Stimulated activated CD4-positive, alpha-beta T cell treated with anti-CD3 and anti-CD28 coated beads, Interleukin-4, amount 100 ng/mL, for 1 hour (primary cell): ENCODE measurements at places on chromosomes 1 and 21.

GRCh38 chr1:210246447-210246846 lies 13.9 kb downstream of the SERTAD4 start:
- no peak for DNase-seq

DNA sequence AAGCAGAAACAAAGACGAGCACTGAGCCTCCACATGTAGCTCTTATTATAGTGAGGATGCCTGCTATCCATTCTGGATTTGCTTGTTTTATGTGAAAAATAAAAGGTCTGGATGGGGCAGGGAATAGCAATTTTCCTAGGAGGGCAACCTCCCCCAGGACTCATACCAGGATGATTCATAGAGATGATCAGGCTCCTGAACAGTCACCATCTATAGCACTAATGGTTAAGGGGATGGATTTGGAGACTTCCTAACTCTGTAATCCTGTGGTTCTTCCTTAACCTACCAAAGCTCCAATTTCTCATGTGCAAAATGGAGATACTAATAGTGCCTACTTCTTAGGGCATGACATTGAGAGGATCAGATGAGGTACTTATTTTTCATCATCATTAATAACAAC lies 34.5 kb upstream of the CD58 start:
- no peak for DNase-seq

DNA sequence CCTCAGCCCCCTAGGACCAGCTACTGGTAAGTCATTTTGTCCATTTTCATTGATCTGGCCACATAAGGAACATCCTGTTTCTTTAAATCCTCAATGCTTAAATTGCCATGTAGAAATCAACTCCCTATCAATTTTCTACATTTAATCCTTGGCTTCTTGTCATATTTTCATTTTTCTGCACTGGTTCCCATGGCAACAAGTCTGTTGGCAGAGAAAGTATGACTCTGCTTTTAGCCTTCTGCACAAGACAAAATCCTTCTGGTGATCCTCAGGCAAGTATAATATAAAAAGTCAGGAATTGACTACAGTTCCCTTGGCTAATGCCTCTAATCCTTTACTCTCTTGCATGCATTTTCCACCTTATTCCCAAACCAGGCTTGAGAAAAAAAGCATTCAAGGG lies 65.0 kb downstream of the LRRC40 start:
- no peak for DNase-seq

GRCh38 chr21:39518847-39519210 lies 67.1 kb downstream of the SH3BGR start:
- DNase-seq, result no peak

- DNase-seq, result no peak
Measured at GRCh38 chr21:33771976-33772375, 129.7 kb downstream of the ITSN1 start.

DNA sequence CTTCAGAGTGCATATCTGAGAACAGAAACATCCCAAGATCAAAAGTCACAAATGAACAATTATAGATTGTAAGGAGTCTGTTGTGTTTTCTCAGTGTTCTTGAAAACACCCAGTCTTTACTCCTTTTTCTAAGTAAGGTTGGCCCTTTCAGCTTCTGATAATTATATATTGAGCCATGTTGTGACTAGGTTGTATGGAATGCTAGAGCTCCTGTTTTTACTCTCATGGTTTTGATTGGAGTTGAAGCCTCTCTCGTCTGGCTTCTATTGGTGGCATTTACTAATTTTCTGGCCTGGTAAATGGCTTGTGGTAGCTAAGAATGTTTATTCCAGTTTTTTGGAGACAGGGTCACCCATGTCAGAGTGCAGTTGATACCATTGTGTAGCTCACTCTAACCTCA lies 84.7 kb downstream of the NDUFS5 start:
- DNase-seq, result no peak

DNA sequence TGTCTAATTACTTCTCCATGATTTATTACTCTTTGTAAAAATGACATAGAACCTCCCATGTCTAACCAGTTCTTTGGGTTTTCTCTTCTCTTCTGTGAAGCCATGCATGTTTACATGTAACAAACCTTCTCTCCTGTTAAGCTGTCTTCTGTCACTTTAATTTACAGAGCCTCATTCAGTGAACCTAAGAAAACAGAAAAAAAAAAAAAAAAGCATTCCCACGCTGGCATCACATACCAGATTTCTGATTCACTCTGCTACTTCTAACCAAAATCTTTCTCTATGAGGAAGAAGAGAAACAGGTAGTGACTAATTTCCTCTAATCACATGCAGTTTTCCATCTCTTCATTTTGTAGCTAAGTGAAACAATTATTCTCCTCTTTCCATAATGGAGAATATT lies 141.4 kb upstream of the CXADR start:
- DNase-seq, result no peak

GRCh38 chr1:12618661-12618964 lies 603 bp upstream of the DHRS3 start:
- DNase-seq, result no peak

GRCh38 chr1:85332575-85332974 lies 56.1 kb upstream of the BCL10 start:
- no peak for DNase-seq

DNA sequence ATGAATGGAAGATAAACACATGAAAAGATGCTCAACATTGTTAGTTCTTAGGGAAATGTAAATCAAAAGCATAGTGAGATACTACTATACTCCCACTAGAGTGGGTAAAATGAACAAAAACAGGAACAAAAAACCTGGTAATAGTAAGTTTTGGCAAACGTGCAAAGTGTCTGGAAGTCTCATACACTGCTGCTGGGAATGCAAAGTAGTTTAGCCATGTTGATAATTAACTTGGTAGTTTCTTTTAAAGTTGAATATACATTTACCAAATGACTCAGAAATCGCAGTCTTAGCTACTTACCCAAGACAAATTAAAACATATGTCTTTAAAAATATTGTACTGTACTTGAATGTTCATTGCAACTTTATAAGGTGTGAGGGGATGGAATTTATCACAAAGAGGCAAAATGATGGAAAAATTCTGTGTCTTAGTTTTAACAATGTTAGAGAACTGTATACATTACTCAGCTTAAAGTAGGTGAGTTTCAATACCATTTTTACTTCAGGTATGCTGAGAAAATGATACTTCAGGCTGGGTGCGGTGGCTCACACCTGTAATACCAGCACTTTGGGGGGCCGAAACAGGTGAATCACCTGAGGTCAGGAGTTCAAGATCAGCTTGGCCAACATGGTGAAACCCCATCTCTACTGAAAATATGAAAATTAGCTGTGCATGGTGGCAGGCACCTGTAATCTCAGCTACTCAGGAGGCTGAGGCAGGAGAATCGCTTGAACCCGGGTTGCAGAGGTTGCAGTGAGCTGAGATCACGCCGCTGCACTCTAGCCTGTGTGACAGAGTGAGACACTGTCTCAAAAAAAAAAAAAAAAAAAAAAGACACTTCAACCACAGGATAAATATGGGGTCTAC lies 102.3 kb downstream of the PDE4B start:
- DNase-seq, result no peak

GRCh38 chr21:35504951-35505466 lies 455.9 kb upstream of the RUNX1 start:
- DNase-seq, result no peak

DNA sequence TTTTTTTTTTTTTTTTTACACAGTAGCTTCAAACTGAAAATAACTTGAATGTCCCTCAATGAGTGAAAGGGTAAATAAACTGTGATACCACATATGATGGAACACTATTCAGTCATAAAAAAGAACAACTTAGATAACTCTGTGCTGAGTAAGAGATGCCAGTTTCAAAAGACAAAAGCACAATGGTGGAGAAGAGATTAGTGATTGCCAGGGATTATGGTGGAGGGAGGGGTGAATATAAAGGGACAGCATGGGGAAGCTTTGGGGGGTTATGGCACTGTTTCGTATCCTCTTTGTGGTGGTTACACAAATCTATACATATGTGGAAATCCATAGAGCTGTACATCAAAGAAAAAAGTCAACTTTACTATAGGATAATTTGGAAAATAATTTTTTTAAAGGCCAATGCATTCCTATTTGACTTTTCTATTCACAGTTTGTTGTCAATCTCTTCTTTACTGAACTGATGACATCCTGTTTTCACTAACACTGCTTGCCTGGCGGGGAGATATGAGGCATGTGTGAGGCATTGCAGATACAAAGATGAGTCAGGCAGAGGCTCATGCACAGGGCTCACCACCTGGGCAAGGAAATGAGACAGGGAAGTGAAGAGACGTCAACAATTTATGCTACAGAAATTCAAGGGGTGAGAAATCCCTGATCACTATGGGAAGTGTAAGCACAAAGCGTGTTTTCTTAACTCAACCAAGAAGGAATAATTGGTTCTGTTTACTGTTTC lies 302.7 kb downstream of the DUSP10 start:
- DNase-seq, result peak; percentile 56

DNA sequence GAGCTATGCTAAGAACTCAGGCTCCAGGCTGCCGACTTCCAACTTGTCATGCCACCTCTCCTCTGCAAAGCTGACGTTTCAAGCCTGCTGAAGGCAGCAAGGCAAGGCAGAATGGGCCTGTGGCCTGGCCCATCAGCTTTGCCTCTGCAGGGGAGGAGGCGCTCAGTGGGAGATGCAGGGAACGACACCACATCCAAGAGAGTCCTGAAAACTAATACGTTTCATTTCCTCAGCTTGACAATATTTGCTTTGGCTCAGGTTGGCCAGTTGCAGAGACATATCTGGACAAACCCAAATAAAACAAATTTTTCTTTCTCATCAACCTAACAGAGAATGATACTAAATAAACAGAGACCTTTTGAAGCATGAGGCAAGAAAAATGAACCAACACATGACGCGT lies 35.3 kb downstream of the BEND5 start:
- no peak for DNase-seq

DNA sequence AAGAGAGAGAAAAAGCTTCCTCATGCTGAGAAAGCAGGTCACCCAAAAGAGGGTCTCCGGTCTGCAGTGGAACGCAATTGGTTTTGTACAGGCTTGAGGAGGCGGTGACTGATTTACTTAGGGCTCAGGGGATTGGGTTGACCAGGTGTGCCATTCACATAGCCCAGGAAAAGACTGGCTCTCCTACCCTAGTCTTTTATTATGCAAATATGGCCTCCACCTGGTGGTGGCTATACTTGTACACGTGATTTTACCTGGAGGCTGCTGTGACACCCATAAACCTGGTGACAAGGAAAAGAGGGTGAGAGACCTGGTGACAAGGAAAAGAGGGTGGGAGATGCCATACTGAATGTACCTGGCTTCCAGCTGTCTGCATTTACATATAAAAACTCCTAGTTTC lies 49.9 kb downstream of the DNTTIP2 start:
- DNase-seq, result no peak

GRCh38 chr1:30275926-30276764 lies 447.2 kb downstream of the MATN1 start:
- DNase-seq, result no peak

DNA sequence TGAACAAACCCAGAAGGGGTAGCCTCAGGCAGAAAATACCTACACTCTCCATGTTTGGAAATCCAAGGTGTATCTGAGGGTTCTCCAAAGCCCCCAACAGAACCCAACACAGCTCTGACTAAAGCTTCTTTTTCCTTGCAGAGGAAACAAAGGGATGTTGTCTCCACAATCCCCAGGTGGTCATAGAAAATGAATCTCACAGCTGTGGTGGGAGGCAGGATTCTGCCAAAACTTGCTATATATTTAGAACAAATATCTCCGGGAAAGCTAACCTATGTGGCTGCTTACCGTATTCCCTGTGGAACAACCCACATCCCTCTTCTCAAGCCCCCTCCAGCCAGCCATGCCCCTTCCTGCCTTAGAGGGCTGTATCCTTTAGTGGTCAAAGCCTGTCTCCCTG lies 406.1 kb downstream of the PRDM2 start:
- DNase-seq, result no peak

- DNase-seq, result no peak
Measured at GRCh38 chr21:15278279-15278678, 213.5 kb upstream of the NRIP1 start.

- no peak for DNase-seq
Measured at GRCh38 chr1:158208586-158209116, 28.0 kb downstream of the CD1D start.

DNA sequence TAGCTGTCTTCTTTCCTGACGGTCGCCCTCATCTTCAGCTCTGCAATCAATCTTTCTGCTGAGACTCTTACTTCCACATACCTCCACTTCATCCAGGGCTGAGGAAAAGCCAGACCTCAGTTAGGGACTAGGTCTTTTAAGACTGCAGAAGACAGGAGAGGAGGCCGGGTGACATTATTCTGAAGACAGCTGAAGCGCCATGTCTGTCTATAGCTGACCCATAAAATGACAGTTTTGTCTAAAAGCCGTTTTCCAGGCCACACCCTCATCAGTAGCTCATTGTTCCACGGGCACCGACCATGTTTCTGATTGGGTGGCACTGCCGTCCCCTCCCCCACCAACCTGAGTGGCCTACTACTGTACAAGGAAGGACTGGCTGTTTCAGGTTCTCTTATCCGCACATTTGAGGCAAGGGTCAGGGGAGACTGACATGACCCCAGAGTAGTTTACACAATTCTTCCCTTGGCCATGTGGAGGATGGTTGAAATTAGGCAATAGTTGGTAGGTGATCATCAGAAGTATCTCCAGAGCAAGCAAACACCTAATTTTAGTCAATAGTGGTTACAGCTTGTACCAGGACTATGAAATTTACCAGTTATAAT lies at the start of gene ADCY10:
ADCY10 (minus strand) TSS at position 240 of the 602 bp plus-strand sequence. CDS start 8,994 bp downstream, outside the sequence.
- DNase-seq, result no peak

DNA sequence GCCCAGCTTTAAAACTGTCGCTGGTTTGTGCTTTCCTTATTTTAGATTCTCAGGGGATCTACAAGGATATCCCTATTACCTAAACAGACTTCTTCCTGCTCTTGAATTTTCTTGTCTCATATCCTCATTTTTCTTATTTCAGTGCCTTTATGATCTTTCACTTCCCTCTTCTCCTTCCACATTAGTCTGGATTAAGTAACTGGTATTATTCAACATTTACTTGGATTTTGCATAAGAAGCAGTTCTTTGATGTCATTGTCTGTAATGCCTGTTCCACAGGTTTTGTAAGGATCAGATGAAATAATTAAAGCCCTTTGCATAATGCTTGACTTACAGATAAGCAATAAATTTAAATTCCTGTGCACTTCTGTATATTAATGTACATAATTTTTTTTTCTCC lies 26.5 kb downstream of the CXADR start:
- no peak for DNase-seq

- no peak for DNase-seq
Measured at GRCh38 chr1:14626869-14627607, 28.6 kb downstream of the KAZN start.

- no peak for DNase-seq
Measured at GRCh38 chr1:118321840-118322239, 136.8 kb upstream of the SPAG17 start.

DNA sequence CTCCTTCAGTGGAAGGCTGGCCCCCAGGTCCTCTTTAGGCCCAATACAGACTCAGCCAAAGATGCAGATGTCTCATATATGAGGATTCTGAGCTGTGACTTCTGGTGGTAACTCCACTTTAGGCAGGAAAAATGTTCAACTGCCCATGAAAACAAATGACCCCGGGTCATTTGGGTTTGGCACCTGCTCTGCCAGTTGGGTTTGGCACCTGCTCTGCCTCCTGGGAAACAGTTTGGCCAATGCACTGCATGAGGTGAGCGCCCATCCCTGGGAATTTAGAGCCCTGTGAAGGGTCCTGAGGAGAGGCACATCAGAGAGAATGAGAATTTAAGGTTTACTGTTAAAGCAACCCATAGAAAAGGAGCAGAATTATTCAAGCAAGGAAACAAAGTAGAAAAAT lies 45.3 kb downstream of the B3GALT5 start:
- no peak for DNase-seq
